ENCODE measurements at places on chromosomes 2 and 18.

- no peak for DNase-seq
Observed at GRCh38 chr2:141630407-141630930, 500.3 kb downstream of the LRP1B start.

DNA sequence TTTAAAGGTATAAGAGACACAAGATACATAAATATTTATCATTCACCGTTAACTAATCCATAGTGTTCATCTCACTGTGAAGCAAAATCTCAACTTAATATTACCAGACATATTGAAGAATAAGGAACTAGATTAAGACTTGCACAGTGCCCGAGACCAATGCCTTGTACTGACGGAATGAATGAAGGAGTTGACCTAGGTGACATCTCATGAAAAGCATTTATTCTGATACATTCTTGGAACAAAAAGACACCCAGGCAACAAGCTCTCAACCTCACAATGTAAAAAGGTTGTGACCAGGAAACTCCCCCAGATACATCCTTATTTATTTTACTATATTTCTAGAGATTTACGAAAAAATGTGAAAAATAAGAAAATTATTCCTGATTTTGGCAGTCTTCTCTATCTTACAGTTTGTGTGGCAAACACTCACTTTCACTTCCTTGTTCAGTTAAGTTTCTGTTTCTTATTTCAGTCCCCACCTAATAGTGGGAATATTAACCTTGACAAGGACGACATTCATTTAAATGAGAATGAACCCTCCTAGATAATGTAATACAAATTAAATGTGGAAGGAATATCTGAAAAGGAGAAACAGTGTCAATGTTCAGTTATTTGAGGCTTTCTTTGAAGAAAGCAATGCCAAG, 28.4 kb downstream of the M1AP start:
- DNase-seq = no peak

DNA sequence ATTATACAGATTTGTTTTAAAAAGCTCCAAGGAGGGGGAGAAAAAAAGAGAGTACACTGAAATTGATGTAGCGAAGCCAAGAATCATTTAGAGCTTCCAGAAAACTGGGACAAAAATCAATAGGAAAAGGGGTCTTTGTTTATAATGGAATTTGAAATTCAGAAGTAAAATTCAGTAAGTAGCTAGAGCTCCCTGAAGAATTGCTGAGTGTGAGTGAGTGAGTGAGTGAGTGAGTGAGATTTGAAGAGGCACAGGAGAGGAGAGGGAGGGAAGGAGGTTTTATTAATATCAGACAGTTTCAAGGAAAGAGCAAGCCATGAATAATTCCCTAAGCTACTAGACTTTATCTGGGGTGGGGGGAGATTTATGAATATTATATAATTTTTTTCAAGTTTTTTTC, 60.7 kb upstream of the ARHGAP28 start:
- no peak for DNase-seq

GRCh38 chr18:59881728-59882656, 17.8 kb upstream of the PMAIP1 start:
- DNase-seq = no peak
